Activated T-cell treated with anti-CD3 and anti-CD28 coated beads, Interleukin-2, amount 50 U/mL, for 1 hour (primary cell): ENCODE measurements at places on chromosomes 2 and 18.

DNA sequence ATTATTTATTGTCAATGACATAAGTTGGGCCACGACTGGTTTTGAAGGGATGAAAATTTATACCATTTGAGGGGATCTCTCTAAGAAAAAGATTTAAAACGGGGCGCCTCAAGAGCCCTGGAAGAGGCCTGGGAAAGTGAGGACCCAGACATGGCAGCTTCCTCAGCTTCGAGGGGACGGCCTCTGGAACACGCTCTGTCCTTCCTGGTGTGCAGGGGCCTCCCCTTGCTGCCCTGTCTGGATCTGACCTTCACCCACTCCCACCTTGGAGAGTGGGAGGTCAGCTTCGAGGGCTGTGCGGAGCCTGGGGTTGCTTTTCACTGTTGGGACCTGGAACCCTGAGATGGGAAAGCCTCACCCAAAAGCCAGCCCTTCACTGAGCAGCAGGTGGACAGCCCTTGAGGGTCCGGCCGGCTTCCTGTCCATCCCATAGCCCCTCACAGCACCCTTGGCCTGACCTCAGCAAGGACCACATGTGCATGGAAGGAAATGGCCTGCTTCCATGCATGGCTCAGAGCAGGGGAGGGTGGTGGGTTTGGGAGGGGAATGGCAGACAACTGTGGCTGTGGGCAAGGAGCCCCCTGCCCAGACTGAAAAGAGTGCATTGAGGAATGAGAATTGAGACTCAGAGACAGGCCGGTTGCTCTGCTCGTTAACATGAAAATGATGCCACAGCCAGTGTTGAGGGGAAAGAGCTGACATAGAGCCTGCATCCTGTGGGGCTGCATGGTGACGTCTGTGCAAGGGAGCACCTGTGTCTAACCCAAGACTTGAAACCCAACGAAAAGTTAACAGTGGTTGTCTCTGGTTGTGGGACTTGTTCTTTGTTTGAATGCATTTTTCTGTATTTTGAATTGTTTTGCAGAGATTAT is 16.3 kb downstream of the FBLN7 start:
- DNase-seq = peak; percentile 54

- DNase-seq = no peak
Measured at GRCh38 chr18:63757541-63757940, 17.7 kb upstream of the SERPINB7 start.

DNA sequence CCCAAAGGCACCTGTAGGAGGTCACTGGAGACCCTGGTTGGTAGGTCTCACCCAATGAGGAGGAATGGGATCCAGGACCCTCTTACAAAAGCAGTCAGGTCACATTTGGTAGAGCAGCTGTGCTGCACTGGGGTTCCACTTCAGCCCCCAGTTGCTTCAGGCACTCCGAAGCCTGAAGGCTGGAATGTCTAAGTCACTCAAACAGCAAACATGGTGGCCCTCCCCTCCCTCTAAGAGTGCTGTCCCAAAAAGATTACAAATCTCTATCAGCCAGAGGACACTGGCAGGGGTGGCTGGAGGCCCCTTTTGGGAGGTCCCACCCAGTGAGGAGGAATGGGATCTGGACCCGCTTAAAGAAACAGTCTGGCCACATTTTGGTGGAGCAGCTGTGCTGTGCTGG is 17.7 kb downstream of the MSTN start:
- DNase-seq = no peak

GRCh38 chr2:88398180-88398579 is 54.3 kb downstream of the FOXI3 start:
- no peak for DNase-seq

DNA sequence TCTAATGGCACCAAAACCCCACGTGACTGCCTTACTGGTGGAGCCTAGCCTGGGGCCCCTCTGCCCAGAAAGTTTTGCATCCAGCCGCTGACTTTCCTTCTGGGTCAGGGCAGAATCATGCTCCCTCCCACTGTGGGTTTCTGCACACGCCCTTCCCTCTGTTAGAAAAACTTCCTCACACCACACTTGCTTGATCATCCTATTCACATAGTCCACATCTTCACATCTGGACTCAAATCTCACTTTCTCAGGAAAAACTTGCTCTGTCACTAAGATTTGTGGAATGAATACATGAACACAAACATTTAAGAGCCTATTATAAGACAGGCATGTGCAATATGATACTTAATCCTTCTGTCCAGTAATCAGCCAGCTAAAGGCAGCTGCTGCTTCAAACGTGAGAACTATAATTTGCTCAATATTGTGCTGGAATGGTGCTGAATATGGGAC is 274.7 kb downstream of the RND3 start:
- no peak for DNase-seq

GRCh38 chr2:217282531-217282930 is 422.7 kb upstream of the TNP1 start:
- DNase-seq = no peak

- DNase-seq = no peak
Measured at GRCh38 chr2:207698301-207698700, 13.1 kb upstream of the CCNYL1 start.

GRCh38 chr2:216984937-216985336 is 125.1 kb upstream of the TNP1 start:
- DNase-seq = no peak
